ENCODE measurements at places on chromosomes 7 and 10. TPM values are rescaled to one million over a fixed set of nuclear protein-coding genes. Genes with fewer than 3 reads are reported as not detected.
A peak's percentile ranks its signal among the peaks of the same experiment; 100 is the strongest.

Gene CCDC172
- not detected for total RNA-seq

Gene RSBN1L
- total RNA-seq: 49.4 TPM

Gene DDX21
- 29.4 TPM for total RNA-seq

Gene NUTM2B
- total RNA-seq: not detected

DNA sequence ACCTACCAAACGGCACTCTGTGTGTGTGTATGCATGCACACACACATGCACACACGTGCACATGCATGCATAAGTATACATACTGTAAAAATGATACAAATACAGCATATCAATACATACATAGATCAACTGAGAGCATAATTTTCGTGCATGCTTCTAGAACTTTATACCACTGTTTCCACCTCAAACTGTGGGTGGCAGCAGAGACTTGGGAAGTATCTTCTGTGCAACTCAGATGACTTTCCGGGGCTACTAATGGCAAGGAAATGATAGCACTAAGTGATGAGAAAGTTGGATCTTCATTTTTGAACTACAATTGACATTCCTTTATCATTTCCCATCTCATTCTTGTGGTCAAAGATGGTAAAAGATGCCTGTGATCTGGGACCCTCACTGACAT is 570.7 kb downstream of the REEP3 start:
- no peak for DNase-seq

DNA sequence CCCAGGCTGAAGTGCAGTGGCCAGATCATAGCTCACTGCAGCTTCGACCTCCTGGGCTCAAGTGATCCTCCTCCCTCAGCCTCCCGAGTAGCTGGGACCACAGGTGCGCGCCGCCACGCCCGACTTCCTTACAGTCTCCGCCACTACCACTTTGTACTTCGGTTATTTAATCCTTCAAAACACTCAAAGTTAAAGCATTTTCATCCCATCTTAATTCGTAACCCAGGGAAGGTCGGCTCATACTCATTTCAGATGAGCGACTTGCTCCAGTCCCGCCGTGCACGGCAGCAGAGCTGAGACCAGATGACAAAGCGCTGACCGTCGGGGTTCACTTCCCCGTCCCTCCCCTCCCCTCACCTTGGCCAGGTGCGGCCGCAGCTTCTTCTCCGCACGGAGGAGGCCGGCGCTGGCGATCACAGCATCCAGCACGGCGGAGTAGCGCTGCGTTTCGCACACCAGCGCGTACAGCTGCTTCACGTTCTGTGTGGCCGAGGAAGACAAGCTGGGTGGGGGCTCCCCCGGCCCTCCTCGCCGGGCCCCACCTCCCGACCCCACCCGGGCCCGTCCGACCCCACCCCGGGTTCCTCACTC is 457 bp downstream of the NSUN5 start:
- no peak for DNase-seq

DNA sequence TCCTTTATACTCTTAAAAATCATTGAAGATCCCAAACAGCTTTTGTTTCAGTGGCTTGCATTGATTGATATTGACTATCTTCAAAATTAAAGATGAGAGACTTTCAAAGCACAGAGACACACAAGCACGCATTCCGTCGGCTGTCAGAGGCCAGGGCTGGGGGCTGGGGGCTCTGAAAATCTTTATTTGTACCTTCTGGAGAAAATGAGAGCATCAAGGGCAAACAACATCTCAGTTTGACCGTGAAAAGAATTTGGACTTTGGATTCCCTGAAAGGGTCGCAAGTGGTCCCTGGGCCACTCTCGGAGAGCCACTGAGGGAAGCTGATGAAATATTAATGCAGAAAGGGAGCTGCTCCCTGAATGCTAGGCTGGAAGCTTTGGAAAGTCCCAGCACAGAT is 96.4 kb downstream of the CHST15 start:
- no peak for DNase-seq

- DNase-seq: no peak
These were observed 443 bp downstream of the MYOF start for GRCh38 chr10:93481637-93482144.

DNA sequence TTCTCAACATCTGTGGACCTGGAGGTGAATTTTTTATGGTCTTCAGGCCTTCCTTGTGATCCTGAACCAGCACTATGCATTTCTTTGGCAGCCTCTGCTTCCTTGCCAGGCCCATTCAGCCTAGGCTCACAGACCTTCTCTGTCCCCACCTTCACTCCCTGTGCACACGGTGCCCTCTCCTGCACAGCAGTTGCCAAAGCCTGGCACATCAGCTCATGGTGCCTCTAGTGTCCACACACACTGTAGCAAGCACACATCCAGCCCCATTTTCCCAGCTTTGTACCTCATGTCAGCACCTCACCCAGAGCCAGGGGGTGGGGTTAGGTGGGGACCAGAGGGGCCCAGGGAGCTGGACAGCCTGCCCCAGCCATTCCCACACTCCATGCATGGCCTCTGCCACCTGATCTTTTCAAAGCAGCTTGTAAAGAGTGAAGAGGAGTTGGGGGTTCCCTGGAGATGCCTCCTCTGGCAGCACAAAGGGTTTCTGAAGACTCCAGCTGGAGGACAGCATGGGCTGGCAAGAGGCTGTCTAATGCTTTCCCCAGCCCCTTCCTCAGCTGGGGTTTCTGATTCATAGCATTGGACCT is 57.9 kb upstream of the TMEM72 start:
- no peak for DNase-seq

GRCh38 chr10:85490431-85490830 is 876.2 kb downstream of the GRID1 start:
- no peak for DNase-seq

GRCh38 chr7:157996359-157997079 is 591.1 kb downstream of the PTPRN2 start:
- no peak for DNase-seq

DNA sequence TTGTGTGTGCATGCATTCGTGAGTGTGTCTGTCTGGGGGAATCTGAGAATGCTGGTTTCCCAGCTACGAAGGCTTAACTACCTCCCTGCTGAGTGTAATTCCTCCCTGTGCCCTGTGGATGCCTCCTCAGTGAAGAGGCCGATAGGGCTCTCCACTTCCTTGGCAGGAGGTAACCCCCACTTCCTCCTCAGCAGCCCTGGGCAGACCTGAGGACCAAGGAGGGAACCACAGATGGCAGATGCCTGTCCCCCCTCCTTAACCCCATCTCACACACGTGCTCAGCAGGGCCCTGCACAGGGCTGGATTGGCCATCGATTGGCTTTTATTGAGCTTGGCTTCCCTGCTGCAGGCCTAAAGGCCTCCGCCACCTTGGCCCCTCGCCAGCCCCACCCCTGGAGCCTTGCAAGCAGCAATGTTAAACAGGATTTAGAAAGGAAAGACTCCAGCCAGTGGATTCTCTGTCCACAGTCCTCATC is 45.6 kb upstream of the LRRC4 start:
- no peak for DNase-seq

DNA sequence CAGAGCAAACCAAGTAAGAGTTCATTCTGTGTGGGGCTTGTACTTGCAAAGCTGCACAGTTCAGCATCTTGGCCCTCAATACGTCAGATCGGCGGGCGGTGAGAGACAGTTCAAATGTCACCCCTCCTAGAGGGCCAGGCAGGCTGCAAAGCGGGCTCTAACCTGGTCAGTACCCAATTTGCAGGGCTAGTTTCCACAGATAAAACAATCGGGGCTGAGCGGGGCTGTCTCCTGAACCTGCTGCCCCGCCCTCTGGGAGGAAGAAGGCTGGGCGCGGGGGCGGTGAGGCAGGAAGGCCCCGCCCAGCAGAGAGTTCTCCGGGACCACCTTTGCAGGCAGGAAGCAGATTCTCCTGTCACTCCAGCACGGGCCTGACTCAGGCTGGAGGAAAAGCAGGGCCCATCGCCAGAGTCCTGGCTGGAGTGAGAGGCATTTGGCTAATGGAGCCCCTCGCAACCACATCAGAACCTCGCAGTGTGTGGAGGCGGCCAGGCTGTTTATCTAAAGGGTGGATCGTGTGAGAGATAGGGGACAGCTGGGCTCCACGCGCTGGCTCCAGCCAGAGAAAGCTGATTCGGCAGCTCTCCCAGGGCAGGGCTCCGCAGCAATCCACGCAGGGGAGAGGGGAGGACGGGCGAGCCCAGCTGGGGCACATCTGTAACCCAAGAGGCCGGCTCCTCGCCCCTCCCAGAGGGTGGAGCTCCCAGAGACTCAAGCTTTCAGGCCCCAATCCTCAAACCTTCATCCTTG is 83.1 kb downstream of the SH3PXD2A start:
- DNase-seq: peak; percentile 90

DNA sequence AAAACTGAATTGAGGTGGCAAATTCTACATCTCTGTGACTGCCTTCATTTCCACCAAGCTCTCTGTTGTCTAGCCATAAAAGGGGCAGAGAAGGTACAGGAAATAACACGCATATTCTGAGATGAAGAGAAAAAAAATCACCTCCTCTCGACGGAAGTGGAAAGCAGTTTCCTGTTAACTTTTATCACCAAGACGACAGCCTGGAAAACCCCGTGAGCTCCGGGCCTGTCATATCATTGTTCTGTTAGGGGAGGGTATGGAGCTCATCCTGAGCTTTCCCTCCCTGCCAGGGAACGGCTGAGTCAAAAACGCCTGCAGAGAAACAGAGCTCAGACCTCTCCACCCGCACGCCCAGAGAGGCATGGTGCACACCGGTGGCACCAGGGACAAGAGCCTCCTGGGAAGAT is 200.3 kb downstream of the PRPF18 start:
- no peak for DNase-seq

- no peak for DNase-seq
These were observed 27.0 kb upstream of the HIBADH start for GRCh38 chr7:27689591-27690164.

DNA sequence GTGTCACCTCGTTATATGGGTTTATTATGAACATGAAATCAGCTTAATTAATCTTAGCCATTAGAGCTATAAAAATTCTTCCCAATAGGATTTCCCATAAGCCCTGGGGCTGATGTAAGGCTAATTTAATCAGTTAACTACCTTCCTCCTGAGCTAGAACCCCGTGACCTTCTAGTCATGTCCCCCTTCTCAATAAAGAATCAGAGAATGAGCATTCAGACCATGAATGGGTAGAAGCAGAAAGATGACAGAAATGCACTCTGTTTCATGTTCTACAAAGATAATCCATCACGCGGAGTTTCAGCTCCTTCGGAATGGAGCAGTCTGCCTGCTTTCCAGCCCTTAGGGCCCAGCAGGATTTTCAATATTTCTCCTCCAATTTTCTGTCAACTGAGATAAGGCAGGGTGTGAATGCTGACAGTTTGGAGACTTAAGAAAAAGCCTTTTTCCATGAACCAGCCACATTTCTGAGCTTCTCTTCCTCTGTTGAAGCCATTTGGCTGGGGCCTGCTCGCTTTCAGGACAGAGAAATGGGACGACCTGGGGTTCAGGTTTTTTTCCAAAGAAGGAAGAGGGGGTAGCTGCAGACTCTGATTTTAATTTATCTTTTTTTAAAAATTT is 211.0 kb downstream of the NEBL start:
- no peak for DNase-seq

DNA sequence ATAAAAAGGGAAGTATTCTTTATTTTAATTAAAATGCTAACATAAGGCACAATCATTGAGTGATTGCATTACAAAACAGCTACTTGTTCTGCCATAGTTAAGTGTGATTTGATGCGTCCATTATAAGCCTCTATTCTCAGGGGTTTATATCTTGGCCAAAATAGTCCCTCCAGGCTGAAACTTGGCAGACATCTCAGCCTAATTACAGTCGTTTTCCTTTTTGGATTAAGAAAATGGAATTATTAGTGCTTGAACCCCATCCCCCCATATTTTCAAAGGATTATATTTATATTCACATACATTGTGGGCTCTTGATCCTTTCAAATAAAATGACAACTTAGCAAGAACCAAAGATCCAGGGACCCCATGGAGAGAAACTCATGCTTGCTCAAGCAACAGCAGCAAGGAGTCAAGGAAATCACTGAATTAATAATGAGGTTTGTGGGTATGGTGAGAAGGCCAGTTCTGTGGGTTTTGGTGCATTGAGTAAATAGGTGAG is 66.7 kb upstream of the NEUROD6 start:
- no peak for DNase-seq

GRCh38 chr10:20110125-20111100 is 294.2 kb downstream of the PLXDC2 start:
- no peak for DNase-seq

DNA sequence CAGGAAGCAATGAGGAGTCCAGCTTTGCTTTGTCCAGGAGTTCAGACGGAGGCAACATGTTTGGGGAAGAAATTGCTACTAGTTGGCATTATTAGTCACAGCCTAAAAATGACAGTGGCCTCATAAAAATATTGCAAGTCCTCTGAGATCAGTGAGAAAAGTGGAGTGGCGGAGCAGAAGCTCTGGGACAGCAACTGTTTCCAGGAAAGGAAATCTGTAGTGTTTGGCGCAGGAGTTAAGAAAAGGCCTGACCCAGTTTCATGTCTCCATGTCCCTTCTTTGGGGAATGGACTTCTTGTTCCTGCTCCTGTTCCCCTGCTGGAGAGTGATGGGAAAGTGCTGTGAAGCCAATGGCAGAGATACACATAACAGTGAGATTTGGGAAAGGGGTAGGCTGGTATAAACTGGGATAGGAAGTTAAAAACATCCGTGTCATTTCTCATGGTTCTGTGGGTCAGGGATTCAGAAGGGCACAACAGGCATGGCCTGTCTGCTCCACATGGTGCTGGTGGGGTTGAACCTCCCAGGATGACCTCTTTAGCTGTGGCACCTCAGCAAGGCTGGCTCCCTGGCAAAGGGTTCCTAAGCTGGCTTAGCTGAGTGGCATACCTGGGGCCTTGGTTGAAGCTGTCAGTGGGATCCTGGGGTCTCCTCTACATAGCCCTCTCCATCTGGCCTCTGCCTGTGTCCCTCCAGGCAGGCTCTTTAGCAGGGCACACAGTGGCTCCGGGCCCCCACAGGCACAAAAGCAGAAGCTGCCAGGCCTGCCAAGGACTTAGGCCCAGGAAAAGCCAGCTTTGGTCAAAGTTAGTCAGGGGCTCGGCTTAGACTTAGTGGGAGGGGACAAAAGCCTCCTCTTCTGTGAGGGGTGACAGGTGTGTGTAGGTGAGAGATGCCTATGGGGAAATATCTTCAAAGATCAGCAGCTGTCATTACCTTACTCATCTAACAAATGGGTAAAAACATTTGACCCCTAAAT is 77.7 kb downstream of the WDFY4 start:
- DNase-seq: no peak

DNA sequence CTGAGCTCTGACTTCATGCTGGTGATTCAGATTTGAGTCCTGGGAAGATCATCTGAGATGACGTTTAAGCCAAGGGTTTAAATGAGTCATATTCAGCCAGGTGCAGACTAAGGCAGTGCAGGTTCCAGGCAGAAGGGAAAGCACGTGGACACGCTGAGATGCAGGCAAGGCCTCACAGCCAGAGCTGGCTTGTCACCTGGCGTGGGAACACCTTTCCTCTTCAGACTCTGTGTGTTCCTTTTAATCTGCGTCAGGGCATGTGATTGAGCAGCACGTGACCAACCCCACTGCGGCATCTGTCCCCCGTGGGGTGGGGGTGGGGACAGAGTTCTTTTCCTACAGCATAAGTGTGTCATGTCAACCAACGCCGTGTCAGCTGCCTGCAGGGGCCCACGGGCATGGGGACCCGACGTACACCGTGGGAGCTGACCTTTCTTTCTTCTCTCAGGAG is 10.7 kb upstream of the IDI2 start:
- DNase-seq: no peak
